ENCODE measurements at places on chromosomes 5 and 9.

- no peak for DNase-seq
Measured at GRCh38 chr5:65015767-65016166, 247.0 kb downstream of the CWC27 start.

DNA sequence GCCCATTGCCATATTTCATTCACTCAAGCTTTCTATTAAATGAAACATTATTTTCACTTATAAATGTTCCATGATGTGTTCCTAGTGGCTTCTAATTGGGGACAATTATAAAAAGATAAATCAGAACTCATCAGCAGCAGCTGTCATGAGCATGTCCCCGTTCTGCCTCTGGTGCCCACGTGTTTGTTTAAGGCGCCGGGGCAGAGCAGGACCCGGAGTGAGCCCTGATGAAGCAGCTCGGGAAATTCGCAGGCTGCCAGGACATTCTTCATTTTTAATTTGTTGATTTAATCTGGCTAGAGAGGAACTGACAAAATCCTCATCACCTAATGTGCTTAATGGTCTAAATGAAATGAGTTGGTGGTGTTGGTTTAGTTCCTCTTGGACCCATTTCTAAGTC, 475.0 kb downstream of the CTNND2 start:
- DNase-seq, result no peak

GRCh38 chr9:126388964-126389708, 62.5 kb downstream of the MVB12B start:
- DNase-seq, result no peak

GRCh38 chr9:17075146-17075757, 59.6 kb upstream of the CNTLN start:
- DNase-seq, result no peak

GRCh38 chr9:133119103-133119845, 1.8 kb downstream of the RALGDS start:
- DNase-seq, result no peak

- no peak for DNase-seq
Measured at GRCh38 chr5:35656721-35657120, 39.1 kb downstream of the SPEF2 start.

DNA sequence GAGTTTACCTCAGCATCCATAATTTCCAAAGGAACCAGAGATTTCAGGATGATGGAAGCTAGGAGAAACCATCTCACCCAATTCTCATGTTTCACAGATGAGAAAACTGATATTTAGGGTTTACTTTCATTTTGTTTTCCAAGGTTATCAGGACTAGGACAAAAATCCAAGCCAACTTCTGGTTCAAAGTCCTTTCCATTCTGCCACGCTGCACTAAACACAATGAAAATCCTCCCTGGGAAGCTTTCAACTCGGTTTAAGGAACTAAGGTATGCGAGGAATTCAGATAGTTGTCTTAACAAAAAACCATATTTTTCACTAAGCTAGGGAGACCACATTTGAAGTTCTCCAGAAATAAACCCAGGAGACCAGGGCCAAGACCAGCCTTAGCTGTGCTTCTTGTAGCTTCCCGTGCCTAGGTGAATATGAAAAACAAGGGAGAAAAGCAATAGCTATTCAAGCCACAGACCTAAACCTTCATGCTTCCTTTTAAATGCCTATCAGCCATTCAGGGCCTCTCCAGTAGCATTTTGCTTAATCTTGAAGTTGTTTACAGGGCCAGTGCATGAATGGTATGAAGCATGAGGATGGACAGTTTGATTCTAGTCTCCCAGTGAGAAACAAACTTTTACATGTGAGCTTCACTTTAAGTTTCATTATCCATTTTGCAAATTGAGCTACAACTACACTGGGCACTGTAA, 167.9 kb downstream of the DENND1A start:
- DNase-seq, result no peak

DNA sequence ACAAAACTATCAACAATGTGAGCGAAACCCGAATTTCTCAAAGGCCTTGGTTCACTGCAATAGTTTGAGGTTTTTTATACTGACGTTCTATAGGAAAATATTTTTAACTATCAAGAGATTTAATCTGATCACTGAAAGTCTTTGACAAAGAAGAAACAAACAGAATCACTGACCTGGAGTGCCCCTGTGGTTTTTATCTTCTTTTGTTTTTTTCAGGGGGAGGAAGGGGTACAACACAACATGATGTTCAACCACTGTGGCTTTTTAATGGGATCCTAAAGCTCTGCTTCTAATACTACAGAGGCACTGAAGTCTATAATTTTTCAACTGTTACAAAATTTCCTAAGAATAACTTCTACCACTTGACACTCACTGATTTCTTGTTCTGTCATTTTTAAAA, 185.9 kb downstream of the AP3B1 start:
- DNase-seq, result no peak

- no peak for DNase-seq
Measured at GRCh38 chr5:98935206-98935605, 6.4 kb upstream of the CHD1 start.

GRCh38 chr9:16337322-16338029, 533.0 kb downstream of the BNC2 start:
- DNase-seq, result no peak

DNA sequence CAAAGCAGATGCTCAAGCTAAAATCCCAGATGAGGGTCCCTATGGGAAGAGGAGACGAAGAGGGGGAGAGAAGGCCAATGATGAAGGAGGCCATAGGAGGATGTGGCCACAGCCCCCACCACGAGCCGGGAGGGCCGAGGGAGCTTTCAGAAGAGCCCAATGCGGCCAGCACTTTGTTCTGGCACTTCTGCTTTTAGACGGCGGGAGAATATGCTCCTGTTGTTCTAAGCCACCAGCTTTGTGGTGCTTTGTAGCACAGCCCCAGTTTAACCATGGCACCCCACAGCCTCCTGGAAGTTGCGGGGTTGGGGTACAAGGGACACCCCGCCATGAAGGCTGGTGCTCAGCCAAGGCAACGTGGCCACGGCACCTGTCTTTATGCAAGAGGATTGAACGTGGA, 33.4 kb downstream of the LPCAT1 start:
- no peak for DNase-seq

- no peak for DNase-seq
Measured at GRCh38 chr9:126502417-126503332, 111.1 kb upstream of the LMX1B start.

DNA sequence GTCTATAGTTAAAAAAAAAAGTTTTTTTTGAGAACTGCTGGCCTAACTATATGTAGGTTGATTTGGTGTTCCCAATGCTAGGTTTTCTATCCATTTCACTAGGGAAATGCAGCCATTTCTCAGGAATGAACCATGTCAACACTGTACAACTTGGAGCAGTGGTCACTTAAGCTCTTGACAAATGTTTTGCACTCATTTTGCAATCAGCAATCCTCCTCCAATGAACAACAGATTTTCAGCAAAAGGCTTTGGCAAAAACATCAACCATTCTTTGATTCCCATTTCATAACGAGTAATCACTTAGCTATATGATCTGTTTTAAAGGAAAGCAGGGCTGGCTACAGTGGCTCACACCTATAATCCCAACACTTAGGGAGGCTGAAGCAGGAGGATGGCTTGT, 17.9 kb downstream of the STRBP start:
- DNase-seq, result no peak

GRCh38 chr5:142275496-142275895, 49.3 kb downstream of the SPRY4 start:
- no peak for DNase-seq

GRCh38 chr5:147140558-147140957, 94.3 kb upstream of the STK32A start:
- no peak for DNase-seq

- DNase-seq, result no peak
Measured at GRCh38 chr5:149782895-149783586, 52.9 kb downstream of the PPARGC1B start.

DNA sequence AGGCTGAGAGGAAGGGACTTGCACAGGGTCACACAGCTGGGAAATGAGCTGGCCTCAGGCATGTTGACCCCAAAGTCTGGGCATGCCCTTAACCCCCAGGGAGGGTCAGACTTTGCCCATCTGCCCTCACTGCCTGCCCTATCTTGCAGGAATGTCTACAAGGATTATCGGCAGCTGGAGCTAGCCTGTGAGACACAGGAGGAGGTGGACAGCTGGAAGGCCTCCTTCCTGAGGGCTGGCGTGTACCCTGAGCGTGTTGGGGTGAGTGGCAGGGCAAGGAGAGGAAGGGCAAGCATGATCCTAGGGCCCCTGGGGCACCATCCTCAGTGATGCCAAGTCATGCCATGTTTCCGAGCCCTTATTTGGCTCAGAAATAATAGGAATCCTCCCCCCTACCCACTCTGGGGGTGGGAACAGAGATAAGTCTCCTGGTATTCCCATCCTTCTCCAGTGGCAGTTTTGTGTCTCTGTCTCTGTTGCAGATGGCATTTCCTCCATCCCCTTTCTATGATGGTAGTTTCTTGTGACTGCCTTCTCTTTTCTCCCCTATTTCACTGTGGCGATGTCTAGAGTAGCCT, 28.5 kb downstream of the GOLGA2 start:
- no peak for DNase-seq

DNA sequence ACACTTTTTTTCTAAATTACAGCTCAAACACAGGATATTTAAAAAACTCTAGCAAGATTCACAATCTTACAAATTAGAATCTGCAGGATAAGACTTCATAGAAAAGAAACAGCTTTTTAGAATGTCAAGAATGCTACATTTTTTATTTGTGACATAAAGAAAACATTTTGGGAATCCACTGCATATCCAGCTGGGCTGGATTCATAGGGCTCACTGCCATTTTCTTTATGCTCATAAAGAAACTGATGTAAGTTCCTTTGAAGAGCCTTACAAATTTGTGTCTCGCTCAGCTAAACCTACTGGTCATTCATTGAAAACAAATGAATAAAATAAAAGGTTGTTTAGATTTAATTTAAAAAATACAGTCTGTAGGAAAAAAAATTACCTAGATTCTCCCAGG, 332.3 kb downstream of the TRPM3 start:
- DNase-seq, result no peak

GRCh38 chr5:19734776-19735175, 253.2 kb downstream of the CDH18 start:
- DNase-seq, result no peak

GRCh38 chr9:115944166-115944948, 209.2 kb upstream of the PAPPA start:
- no peak for DNase-seq

- no peak for DNase-seq
Measured at GRCh38 chr5:109053995-109054417, 306.3 kb downstream of the FER start.

DNA sequence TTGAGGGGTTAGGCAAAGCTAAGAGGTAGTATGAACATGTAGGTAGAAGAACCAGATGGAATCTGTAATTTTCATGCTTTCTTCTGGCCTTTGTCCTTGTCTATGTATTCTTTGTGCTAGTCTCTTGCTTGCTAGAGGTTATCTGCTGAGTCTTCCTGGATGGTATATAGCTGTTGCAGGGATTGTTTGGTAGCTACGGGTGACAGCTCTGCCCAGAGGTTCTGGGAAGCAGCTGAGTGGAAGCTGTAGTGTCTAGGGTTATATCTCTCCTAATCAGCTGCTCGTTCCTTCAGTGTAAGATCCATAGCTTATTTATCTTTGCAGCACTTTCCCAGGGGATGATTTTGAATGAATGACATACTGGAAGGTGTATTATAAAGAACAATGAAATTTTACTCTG, 100.3 kb downstream of the ATG10 start:
- DNase-seq, result no peak

DNA sequence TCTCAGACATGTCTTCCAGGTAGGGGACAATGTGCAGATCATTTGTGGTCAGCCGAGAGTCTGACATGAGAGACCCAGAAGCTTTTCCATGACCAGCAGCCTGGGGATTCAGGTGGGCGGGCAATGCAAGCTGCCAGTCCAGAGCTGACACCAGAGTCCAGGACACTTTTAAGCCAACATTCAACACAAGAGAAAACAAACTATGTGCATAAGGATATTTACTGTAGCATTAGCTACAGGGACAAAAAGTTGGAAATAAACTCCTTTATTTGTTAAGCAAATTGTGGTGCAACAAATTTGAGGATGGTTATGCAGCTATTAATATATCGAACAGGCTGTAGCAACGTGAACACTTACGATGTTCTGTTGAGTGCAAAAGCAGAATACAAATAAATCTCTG, 9.9 kb upstream of the RNF130 start:
- DNase-seq, result no peak

DNA sequence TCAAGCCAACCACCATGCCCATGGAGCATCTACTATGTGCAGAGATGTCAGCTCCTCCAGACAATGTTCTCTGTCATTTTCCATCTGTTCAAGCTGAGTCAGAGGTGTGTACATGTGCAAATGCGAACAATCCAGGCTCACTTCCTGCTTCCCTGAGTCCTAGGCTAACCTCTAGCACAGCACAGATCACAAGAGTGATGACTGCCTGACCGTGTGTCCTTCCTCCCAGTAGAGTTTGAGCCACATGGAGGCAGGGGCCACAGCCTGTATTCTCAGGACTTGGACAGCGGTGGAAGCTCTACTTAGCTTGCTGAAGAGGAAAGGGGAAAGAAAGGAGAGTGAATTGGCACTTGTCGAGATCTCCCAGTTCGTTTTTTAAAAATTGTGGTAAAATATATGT, 87.2 kb downstream of the KCNIP1 start:
- no peak for DNase-seq

DNA sequence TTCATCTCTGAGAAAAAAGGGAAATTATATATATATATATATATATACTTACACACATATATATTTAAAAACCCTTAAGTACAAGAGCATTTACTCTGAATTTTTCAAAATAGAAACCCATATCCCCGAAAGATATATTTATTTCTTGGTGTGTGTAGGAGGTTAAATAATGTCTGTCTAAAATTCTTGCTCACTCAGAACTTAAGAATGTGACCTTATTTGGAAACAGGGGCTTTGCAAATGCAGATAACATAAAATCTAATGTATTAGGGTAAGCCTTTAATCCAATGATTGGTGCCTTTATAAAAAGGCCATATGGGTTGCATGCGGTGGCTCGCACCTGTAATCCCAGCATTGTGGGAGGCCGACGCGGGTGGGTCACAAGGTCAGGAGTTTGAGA, 517.3 kb upstream of the TLE4 start:
- no peak for DNase-seq

DNA sequence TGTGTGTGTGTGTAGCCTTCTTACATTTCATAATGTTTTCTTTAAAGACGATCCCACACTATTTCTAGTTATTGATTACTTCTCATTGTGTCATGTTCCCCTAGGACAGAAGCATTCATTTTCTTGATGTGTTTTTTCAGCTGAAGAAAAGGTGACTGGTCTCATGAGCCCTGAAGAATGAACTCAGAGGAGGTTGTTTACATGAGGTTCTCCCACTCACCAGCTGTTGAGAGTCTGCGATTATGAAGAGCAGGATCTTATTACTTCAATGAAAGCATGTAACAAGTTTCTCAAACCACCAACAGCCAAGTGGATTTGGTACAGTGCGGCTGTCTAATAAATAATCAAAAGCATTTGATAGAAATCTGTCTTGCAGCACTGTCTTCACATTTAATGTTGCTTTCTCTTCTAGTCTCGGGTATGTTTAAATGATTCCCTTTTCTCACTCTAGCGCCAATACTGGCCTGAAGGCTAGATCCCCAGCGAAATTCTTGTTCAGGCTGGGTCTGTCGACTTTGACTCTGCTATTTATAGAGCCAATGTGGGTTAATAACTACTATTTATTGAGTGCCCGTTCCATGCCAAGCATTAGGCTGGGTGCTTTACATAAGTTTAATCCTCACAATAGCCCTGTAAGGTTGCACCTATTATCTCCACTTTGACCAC, 9.6 kb upstream of the FSD1L start:
- no peak for DNase-seq

- DNase-seq, result no peak
Measured at GRCh38 chr9:2839040-2839439, 4.9 kb downstream of the PUM3 start.

- no peak for DNase-seq
Measured at GRCh38 chr5:91438871-91439270, 55.8 kb upstream of the ARRDC3 start.

- no peak for DNase-seq
Measured at GRCh38 chr5:89203611-89204010, 320.6 kb upstream of the MEF2C start.

Measured in CD4-positive, alpha-beta T cell treated with Interleukin-15 for 4 hours (primary cell).